ENCODE measurements at places on chromosomes 3 and 15.

GRCh38 chr3:112649478-112649735 is 8.5 kb upstream of the CCDC80 start:
- no peak for DNase-seq

- DNase-seq = no peak
These were observed 12.7 kb upstream of the SACM1L start for GRCh38 chr3:45676325-45677032.

- no peak for DNase-seq
These were observed 221.9 kb upstream of the PROK2 start for GRCh38 chr3:72006631-72007556.

- DNase-seq = no peak
These were observed 74.3 kb downstream of the FBLN2 start for GRCh38 chr3:13623101-13623654.

DNA sequence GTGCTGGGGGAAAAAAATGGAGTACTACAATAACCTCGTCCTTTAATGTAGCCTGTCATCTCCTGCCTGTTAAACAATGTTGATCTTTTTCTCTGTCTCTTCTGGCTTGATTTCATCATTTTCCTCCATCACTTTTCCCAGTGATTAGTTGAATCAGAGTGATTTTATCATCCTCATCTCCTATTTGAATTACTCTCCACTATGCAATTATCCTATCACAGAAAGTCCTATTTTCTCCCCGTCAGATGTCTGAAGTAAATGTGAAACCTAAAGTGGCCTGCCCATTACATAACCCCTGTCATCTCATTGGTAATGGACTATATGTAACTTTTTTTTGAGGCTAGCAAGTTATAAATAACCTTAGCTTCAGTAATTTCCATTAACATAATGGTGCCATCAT is 201.8 kb downstream of the CACNA2D3 start:
- no peak for DNase-seq

DNA sequence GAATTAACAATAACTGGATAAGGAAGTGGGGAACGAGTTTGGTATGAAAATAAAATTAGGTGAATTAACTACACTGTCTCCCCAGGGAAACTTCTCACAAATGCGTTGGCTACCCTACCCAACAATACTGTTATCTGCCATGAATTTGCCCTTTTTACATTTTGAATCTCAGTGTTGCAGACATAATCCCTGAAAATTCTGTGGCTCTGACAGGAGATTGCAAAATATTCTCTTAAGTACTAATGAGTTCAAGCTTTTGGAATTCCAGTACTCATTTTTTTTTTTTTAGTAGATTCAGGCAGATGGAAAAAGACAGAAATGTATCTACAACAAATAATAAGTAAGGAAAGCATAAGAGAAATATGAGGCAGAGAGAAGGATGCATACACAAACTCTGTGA is 332.6 kb downstream of the LSAMP start:
- DNase-seq = no peak

GRCh38 chr3:39378957-39379777 is 4.0 kb upstream of the SLC25A38 start:
- DNase-seq = no peak

GRCh38 chr3:191120447-191121298 is 78.4 kb upstream of the OSTN start:
- DNase-seq = no peak

DNA sequence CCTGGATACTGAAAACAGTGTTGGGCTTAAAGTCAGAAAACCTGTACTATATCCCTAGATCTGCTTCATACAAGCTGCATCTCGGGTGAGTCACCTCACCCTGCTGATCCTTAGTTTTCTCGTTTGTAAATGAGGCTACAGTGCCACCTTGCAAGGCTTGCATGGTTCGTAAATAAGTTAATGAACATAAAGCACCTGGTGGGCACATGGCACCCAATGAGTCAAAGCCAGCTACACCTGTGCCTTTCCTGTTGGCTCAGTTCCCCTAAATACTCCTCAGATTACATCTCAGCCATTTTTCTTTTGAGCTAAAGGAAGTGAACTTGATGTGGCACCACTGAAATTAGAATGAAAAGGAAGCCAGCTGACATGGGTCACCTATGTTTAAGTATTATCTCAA is 26.5 kb downstream of the RTP1 start:
- no peak for DNase-seq

GRCh38 chr3:115975353-115975752 is 352.0 kb downstream of the GAP43 start:
- no peak for DNase-seq

DNA sequence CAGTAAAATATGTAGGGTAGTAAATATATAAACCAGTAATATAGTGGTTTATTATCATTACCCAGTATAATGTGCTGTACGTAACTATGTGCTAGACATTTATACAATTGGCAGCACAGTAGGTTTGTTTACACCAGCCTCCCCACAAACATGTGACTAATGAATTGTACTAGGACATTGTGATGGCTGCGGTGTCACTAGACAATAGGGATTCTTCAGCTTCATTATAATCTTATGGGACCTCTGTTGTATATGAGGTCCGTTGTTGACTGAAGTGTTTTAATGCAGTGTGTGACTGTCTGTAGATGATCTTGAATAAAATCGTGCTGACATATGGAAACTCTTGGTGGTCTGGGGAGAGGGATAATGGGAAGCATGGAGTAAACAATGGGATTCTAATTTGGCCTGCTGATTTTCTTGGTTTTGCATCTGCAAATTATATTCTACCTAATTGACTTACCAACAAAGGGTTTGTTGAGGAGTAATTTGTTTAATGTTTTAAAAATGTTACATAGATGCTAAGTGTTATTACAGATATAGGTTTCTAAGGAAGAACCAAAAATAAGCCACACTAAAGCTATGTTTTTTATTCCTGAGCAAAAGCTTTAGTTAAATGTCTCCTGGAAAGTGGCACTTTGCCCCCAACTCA is 496.5 kb upstream of the TBL1XR1 start:
- DNase-seq = no peak

DNA sequence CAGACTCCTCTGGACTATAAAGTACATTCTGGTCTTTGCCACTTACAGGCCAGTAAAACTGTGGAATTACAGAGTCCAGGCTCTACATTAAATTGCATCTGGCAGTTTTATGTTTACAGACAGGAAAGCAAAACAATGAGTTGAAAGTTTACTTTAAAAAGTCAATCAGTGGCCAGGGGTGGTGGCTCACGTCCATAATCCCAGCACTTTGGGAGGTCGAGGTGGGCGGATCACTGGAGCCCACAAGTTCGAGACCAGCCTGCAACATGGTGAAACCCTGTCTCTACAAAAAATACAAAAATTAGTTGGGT is 53.8 kb downstream of the TM4SF4 start:
- DNase-seq = no peak

- DNase-seq = no peak
These were observed 89.0 kb downstream of the PPCDC start for GRCh38 chr15:75112278-75112847.
